ENCODE measurements at places on chromosomes 1 and 21.

- DNase-seq: no peak
Observed at GRCh38 chr1:147757015-147757990, 3.1 kb downstream of the GJA5 start.

DNA sequence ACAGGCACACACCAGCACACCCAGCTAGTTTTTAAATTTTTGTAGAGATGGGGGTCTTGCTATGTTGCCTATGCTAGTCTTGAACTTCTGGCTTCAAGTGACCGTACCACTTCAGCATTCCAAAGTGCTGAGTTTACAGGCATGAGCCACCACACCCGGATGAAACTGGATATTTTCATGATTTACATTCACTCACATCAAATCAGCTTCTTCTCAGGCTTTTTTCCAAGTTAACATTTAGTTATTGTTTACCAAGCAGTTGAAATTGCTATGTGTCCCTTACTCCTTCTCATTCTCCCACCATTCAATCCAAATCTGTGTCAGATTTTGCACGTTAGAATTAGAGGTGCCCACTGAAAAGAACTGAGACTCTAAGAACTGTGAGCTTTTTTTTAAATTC is 18.4 kb downstream of the RIT1 start:
- DNase-seq: no peak

DNA sequence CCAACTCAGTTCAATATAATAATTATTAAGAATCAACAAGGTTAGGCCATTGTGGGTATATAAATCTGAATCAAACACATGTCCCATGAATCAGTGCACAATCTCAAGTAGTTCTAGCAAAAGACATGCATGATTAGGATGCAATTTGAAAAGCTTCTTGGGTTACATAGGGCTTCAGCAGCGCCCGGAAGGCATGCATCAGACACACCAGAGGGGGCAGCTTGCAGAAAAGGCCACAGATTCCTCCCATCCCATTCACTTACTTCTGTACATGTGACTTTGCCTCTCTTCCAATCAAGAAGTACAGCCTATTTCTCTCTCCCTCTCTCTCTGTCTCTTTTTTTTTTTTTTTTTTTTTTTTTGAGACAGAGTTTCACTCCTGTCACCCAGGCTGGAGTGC is 91.8 kb downstream of the KCNN3 start:
- DNase-seq: no peak

- no peak for DNase-seq
Observed at GRCh38 chr21:38992737-38993136, 187.0 kb downstream of the ETS2 start.

GRCh38 chr1:80827666-80828065 is 973.1 kb upstream of the ADGRL2 start:
- DNase-seq: no peak

- DNase-seq: no peak
Observed at GRCh38 chr1:59290193-59290949, 6.5 kb upstream of the FGGY start.

DNA sequence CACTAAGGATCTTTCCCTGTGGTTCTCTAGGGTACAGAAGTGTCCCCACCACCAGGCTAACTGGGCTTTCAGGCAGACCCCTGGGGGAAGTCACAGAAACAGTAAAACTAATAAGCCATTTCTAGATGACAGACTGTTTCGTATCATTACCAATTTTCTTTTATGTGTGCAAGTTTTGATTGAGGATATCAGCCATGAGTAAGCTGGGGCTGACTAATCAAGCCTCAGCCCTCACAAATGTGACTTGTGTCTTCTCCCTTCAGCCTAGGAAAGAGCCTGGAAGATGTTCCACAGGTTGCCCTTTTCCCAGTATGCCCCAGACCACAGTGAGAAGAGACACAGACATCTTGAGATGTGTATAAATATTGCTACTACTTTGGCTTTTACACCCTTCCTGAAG is 10.5 kb downstream of the PTGFRN start:
- DNase-seq: no peak

DNA sequence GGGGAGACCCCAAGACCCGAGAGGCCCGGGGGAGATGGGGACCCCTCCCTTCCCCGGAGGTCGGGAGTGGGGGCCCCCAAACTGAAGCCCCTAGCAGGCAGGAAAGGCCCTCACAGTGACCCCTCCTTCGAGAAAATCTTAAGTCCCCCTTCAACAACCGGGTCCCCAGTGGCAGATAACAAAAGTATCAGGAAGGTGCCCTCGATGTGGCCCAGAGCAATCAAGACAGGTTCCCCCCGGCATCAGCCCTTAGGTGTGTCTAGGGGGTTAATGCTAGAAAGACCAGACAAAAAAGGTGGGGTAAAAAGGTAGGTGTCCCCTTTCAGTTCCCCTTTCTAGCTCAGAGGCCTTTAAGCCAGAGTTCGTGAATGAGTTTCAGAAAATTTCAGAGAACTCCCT is 282 bp upstream of the ECE1 start:
- no peak for DNase-seq

DNA sequence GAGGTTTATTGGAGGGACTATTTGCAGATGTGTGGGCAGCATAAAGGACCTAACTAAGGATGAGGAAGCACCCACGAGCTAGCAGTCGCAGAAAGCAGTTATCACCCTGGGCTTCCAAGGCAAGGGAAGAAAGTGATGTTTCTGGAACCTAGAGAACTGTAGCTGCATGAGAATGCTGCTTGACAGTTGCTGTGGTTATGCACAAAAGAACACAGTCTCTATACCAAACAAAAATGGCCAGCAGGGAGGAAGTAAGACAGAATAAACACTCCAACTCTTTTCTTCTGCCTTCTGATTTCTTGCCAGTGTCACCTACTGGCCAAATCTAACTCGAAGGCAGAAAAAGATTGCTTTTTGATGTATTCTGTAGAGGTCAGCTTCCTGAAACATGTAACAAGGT is 190.2 kb downstream of the RASAL2 start:
- no peak for DNase-seq

GRCh38 chr1:39687243-39687642 is 4.0 kb downstream of the HPCAL4 start:
- no peak for DNase-seq

All from stimulated activated CD4-positive, alpha-beta T cell treated with anti-CD3 and anti-CD28 coated beads, Interleukin-1b, Interleukin-23, amount 100 ng/mL, for 1 hour (primary cell).